ENCODE measurements at places on chromosomes 5 and 9.

DNA sequence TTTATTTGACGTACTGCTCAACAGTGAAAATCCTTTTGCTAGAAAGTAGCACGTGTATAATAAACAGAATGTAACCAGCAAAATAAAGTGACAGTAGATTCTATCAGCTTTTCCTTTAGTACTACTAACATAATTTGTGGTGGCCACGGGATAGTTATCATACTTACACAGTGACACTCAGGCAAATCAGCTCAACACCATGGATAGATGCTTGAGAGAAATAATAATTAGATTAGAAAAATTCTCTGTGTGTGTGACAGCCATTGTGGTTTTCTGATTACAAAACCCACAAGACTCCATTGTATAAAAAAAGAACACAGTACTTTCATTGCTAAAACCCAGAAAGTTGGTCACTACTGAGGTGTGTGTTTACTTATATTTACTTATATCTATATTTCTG lies 101.1 kb downstream of the MUSK start:
- no peak for DNase-seq

- no peak for DNase-seq
Observed at GRCh38 chr9:131318231-131319085, 28.9 kb downstream of the PLPP7 start.

DNA sequence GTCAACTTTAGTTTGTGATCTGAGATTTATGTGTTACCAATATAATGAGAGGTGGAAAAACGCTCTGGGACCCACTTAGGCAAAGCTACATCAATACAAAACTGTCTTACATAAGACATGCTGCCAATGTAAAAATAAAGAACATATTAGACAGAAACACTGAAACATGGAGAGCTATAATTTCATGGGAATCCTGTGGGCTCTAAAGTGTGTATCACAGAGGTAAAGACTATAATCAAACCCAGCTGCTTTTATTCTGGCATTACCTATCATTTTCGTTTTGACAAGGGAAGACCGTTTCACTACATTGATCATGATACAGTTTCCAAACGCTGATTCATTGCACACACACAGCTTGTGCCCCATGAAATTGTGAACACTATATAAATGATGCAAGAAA lies 400.5 kb upstream of the TUSC1 start:
- no peak for DNase-seq

DNA sequence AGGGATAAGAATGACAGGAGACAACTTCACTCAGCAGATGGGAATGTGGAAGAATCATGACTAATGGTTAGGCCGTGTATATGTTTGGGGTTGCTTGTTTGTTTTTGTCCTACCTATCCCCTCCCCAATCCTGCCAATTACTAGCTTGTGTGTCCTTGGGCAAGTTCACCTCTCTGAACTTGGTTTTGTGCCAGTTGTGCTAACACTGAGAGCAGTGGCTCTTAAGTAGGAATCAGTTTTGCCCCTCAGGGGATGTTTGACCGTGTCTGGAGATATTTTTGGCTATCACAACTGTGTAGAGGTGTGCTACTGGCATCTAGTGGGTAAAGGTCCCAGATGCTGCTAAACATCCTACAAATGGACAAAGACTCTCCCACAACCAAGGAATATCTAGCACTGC lies 287.0 kb downstream of the DMRT2 start:
- DNase-seq = no peak

- no peak for DNase-seq
Observed at GRCh38 chr5:157290156-157290980, 24.4 kb downstream of the CYFIP2 start.

DNA sequence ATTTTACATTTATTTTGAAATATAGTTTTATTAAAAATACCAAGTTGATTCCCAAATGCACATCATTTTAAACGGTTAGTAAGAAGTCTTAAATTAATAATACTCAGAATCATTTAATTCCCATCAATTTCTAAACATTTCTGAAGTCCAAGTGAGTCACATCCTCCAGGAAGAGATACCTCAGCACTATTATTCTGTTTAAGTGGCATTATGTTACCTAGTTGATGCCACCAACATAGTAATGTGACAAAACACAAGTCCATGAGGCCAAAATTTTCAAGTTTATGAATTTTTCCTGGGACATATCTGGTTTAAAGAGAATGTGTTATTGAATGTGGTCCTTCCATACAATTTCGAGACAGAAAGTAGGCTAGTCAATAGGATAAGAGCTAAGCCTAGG lies 1348.3 kb upstream of the CDH9 start:
- no peak for DNase-seq

DNA sequence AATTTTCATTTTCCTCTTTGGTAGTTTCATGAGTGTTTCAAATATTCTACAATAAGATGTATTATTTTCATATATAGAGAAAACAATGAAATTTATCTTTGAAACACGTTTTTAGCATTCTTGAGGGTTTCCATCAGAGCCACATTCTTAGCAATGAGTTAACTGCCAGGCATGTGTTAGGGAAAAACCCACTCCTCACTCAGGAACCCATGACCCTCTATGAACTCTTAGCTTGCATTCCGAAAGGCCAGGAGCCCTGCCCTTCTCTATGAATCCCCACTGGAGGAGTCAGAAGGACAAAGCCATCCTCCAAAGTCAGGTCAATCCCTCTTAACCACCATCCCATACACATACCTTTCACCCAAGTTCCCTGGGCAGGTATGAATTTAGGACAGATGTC lies 57.5 kb downstream of the ADAMTS12 start:
- DNase-seq = no peak

- no peak for DNase-seq
Observed at GRCh38 chr9:12819436-12820185, 44.8 kb downstream of the LURAP1L start.

All from stimulated activated CD4-positive, alpha-beta T cell treated with anti-CD3 and anti-CD28 coated beads, TNF-alpha, amount 100 ng/mL, for 1 hour (primary cell).